ENCODE measurements at places on chromosomes 2 and 18.

- no peak overlapping the region for H3K4me3 ChIP-seq
- no peaks in the 10 kb centered on the region for H3K4me1 ChIP-seq
- H3K27me3 ChIP-seq = peaks cover 5% of the 10 kb centered on the region
- H3K36me3 ChIP-seq = no peaks in the 10 kb centered on the region
- no peak overlapping the region for H3K27ac ChIP-seq
Observed at GRCh38 chr2:166082736-166083135, 45.1 kb downstream of the SCN1A start.

- no peak overlapping the region for H3K27ac ChIP-seq
- no peaks in the 10 kb centered on the region for H3K36me3 ChIP-seq
- no peak overlapping the region for H3K4me3 ChIP-seq
Observed at GRCh38 chr2:186554429-186554828, 35.4 kb upstream of the ITGAV start.

- no peak for DNase-seq
- peaks cover 42% of the 10 kb centered on the region for H3K27me3 ChIP-seq
- no peak overlapping the region for H3K27ac ChIP-seq
- no peaks in the 10 kb centered on the region for H3K4me1 ChIP-seq
- no peaks in the 10 kb centered on the region for H3K36me3 ChIP-seq
- no peak overlapping the region for H3K4me3 ChIP-seq
Observed at GRCh38 chr18:25935356-25935755, 155.1 kb downstream of the SS18 start.

GRCh38 chr2:88016960-88017779 lies 823 bp upstream of the RNU2-63P start:
- peak overlapping the region; percentile 99 for H3K27ac ChIP-seq
- H3K4me3 ChIP-seq = peak overlapping the region; percentile 93
- DNase-seq = no peak
- H3K4me1 ChIP-seq = peaks cover 14% of the 10 kb centered on the region

DNA sequence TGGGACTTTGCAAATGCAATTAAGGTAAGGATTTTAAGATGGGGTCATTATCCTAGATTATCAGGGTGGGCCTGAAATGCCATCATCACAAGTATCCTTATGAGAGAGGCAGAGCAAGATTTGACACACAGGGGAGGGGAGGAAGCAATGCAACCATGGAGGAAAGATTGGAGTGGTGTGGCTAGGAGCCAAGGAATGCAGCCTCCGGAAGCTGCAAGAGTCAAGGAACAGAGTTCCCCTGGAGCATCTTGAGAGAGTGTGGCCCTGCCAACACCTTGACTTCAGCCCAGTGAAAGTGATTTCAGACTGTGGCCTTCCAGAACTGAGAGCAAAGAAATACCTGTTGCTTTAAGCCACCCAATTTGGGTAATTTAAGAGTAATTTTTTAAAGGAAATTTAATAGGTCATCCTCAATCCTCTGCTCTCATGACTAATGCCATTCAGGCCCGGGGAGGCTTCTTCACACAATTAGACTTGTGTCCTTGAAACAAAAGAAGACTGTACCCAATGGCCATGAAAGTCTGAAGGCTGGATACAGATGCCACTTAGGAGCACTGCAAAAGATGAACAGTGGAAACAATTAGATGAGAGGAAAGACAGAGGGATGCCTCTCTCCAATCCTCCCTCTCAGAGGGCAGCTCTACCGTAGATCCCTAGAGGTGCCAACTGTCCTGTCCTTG lies 250.3 kb upstream of the ID2 start:
- DNase-seq = no peak
- peak overlapping the region; percentile 24 for H3K27ac ChIP-seq
- H3K4me3 ChIP-seq = no peak overlapping the region
- H3K36me3 ChIP-seq = peaks cover 9% of the 10 kb centered on the region

DNA sequence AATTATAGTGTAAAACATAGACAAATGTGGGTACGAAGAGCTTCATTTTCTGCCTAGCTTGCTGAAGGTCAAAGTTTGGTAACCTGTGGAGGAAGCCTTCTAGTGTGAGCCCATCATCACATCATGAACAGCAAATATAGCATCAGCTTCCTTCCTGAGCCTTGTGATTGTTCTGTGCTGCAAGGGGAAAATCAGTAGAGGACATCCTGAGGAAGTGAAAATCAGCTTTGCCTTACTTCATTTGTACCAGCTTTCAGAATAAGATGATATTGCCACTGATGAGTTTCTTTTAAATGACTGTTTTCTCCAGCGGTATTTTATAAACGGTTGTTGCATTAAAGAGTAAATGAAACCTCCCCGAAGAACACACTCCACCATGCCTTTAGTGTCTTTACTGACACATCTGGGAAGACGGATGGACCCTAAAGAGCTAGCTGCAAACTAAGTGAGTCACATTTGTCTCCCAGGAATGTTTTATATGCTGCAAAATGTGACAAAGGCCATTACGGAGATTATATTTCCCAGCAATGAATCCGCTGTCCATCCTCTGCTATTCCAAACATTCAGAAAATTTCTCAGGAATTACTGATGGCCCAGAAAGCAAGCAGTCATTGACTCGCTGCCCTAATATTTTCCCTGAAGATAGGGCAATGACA lies 1272.8 kb downstream of the SUCLG1 start:
- no peak overlapping the region for H3K4me3 ChIP-seq
- no peaks in the 10 kb centered on the region for H3K4me1 ChIP-seq
- H3K27ac ChIP-seq = no peak overlapping the region
- no peaks in the 10 kb centered on the region for H3K27me3 ChIP-seq

Data from effector memory CD8-positive, alpha-beta T cell (primary cell).